Uterus (tissue), 4 donors: ENCODE measurements at places on chromosomes 13 and 19. TPM values are rescaled to one million over a fixed set of nuclear protein-coding genes. Genes with fewer than 3 reads are reported as not detected.

DNA sequence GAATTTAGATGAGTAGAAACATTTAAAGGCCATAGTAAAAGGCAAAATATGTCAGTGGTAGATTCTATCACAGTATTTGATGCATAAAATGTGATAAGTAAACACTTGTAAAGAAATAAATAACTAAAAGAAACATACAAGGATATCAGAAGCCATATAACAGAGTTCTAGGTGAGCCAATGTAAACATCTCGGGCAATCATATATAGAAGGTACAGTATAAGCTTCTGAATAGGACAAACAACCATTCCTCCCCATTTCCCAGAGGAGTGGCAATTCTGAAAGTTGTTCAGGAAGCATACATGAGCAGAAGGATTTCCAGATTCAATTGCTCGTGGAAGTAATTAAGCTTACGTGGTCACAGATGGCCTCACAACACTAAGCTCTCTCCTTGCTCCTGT lies 267.3 kb downstream of the LHFPL6 start:
- DNase-seq, result no peak

DNA sequence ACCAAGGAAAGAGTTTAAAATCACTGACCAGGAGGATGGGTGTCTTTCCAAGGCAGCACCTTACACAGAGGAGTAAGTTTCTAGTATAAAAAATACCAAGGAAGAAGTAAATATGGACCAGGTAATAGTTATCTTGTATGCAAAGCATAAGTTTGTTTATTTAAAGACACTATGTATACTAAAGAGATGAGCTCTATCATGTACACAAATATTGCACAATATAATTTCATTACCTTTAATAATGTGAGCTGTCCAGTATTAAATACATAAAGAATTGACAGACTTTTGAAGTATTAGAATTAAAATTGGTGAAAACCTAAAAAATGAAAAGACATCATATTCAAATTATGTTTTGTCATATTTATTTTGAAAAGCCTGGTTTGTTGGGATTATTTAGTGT lies 322.0 kb upstream of the MIR17HG start:
- DNase-seq, result no peak

DNA sequence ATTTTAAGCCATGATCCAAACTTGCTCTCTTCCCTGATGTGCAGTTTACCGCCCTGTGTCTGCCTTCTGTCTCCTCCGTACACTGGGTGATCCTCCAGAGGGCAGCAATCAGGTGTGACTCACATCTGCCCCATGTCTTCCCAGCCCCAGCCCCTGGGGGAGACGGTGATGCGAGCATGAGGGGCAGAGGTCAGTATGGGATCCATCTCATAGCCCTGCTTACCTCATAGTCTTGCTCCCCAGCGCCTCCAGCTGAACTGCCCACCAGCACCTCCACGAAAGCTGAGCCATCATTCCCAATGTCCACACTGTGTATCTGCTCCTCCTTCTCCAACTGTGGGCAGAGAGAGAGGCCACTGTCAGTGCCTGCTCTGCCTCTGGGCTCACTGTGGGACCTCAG lies 14.6 kb downstream of the XRCC1 start:
- DNase-seq, result no peak

- no peak for DNase-seq
Observed at GRCh38 chr19:49560358-49560900, 19.9 kb downstream of the NOSIP start.

The IGFL4 gene
- not detected for total RNA-seq

The FGF22 gene
- 1.4 TPM for total RNA-seq

GRCh38 chr19:35293363-35293739 lies 1.4 kb downstream of the MAG start:
- no peak for DNase-seq

- no peak for DNase-seq
Observed at GRCh38 chr13:44304433-44304725, 69.2 kb upstream of the SERP2 start.

DNA sequence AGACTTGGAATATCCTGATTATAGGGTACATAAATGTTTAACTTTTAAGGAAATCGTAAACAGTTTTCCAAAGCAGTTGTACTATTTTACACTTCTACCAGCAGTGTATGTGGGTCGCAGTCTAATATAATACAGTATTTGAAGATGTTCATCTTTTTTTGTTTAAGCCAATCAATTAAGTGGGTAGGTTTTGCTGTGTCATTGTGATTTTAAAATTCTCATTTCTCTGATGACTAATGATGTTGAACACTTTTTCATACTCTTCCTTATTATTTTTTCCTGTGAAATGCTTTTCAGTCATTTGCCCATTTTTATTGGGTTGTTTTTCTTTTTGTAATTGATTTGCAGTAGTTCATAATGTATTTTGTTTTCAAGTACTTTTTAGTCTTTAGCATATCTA lies 2689.7 kb downstream of the PCDH9 start:
- DNase-seq, result no peak

The GIPC3 gene
- not detected for total RNA-seq
